ENCODE measurements at places on chromosomes 12 and 14. TPM values are rescaled to one million over a fixed set of nuclear protein-coding genes. Genes with fewer than 3 reads are reported as not detected.

The PRB2 gene
- not detected for total RNA-seq

The DPY19L2 gene
- 6.2 TPM for total RNA-seq

The KITLG gene
- total RNA-seq = 0.08 TPM

The DLST gene
- 136 TPM for total RNA-seq

GRCh38 chr12:25695574-25695973 lies 142.5 kb upstream of the LMNTD1 start:
- DNase-seq = no peak

GRCh38 chr14:88986146-88986841 lies 161.8 kb downstream of the TTC8 start:
- DNase-seq = no peak

- no peak for DNase-seq
Observed at GRCh38 chr12:40314927-40315326, 90.1 kb downstream of the LRRK2 start.

DNA sequence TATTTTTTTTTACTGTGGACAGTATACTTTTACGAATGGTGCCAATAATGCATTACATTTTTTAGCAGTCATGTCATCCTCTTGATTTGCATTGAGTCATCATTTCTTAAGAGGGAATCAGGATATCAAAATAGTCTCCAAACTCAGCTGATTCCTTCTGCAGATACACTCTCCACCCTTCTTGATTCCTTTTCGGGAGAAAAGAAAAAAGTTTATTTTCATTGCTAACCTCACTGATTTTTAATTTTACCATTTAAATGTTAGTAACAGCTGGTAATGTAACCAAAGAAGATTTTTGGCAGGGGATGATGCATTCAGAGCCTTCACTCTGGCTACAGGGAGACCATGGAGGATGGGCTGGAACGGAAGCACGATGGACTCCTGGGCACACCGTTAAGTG lies 47.5 kb downstream of the MRPL42 start:
- no peak for DNase-seq

- DNase-seq = no peak
Observed at GRCh38 chr12:42099433-42099832, 45.2 kb downstream of the GXYLT1 start.

GRCh38 chr12:125310461-125310860 lies 245.2 kb downstream of the AACS start:
- DNase-seq = no peak

DNA sequence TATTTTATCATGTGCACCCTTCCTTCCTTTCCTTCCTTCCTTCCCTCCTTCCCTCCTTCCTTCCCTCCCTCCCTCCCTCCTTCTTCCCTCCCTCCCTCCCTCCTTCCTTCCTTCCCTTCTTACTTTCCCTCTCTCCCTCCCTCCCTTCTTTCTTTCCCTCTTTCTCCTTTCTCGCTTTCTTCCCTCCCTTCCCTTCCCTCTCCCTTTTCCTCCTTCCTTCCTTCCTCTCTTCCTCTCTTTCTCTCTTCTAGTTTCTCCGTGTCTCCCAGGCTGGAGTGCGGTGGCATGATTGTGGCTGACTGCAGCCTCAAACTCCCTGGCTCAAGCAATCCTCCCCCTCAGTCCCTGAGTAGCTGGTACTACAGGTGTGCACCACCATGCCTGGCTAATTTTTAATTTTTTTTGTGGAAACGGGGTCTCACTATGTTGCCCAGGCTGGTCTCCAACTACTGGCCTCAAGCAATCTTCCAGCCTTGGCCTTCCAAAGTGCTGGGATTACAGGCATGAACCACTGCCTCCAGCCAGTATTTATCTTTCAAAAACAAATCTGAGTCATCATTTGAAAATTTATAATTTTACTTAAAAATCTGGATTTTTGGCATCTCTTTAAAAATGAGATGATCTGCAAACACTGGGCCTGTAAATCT lies 7.8 kb downstream of the C1RL start:
- no peak for DNase-seq

DNA sequence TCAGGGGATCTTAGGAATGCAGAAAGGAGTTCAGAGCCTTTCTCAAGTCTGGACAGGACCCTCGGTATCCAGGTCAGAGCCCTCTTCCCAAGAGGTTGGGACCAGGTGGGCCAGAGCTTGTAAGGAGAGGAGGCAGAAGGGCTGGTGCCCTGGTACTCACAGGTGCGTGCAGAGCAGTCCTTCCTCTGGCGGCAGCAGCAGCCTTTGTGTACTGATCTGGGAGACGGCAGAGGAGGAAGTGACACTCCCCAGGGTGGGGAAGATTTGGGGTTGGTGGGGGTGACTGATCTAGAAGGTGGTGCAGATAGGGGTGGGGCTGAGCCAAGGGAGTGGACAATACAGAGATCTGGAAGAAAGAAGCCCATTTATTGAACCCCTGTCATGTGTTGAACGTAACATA lies at the start of gene ITGB7:
TSS of gene ITGB7 (minus strand) at position 210 of the 400 bp plus-strand sequence. CDS start 6,808 bp downstream, outside the sequence.
- peak; percentile 76 for DNase-seq

DNA sequence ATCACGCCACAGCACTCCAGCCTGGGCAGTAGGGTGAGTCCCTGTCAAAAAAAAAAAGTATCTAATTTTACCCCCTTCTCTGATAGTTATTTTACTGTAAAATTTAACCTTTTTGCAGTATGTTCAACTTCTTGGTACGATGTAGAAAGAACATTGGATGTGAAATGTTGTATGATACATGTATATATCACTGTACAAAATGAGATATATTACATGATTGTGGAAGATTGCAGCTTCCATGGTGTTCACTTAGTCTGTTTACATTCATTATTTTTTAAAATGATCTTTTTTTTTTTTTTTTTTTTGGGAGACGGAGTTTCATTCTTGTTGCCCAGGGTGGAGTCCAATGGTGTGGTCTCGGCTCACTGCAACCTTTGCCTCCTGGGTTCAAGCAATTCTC lies 9.0 kb downstream of the SP1 start:
- no peak for DNase-seq
